ENCODE measurements at places on chromosomes 11 and 22.

DNA sequence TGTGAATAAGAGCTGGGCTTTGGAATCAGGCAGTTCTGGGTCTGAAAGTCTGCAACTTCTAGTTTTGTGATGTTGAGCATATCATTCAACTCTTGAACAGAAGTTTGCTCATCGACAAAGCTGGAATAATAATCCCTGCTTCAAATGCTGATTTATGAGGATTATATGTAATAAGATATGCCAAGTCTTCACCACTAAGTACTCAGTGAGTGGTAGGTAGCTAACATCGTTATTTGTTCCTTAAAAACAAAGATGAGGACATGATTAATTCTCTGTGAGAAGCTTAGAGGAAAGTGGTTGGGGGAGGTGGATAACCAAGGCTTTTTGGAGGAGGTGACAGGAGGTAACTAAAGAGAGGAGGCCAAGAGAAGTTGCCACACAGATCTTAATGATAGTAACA is 96.5 kb downstream of the ME3 start:
- no peaks in the 10 kb centered on the region for H3K4me1 ChIP-seq
- no peak overlapping the region for H3K4me3 ChIP-seq
- DNase-seq, result no peak
- H3K27ac ChIP-seq, result no peak overlapping the region
- H3K27me3 ChIP-seq, result peaks cover 27% of the 10 kb centered on the region

- no peaks in the 10 kb centered on the region for H3K27me3 ChIP-seq
- no peak overlapping the region for H3K27ac ChIP-seq
- H3K4me1 ChIP-seq, result no peaks in the 10 kb centered on the region
- no peak for DNase-seq
- no peak overlapping the region for H3K4me3 ChIP-seq
Measured at GRCh38 chr11:39990421-39990831, 1469.0 kb downstream of the LRRC4C start.

DNA sequence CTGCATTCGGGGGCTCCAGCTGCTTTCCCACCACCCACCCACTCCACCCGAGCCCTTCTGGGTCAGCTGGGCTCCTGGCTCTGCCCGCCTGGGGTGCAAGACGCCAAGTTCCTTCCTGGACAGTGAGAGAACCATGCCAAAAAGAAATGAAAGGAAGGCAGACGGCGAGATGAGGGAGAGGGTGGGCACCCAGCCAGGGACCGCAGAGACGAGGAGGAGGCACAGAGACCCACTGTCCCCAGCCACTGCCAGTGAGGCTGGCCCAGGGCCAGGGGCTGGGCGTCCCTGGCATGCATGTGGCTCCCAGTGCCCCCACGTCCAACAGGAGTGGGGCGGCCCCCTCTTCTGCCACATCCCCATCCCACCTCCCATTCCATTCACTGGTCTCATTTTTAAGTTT is 10.8 kb upstream of the CD81 start:
- no peak for DNase-seq
- H3K27ac ChIP-seq, result no peak overlapping the region
- no peaks in the 10 kb centered on the region for H3K4me1 ChIP-seq
- H3K4me3 ChIP-seq, result no peak overlapping the region
- H3K36me3 ChIP-seq, result no peaks in the 10 kb centered on the region

DNA sequence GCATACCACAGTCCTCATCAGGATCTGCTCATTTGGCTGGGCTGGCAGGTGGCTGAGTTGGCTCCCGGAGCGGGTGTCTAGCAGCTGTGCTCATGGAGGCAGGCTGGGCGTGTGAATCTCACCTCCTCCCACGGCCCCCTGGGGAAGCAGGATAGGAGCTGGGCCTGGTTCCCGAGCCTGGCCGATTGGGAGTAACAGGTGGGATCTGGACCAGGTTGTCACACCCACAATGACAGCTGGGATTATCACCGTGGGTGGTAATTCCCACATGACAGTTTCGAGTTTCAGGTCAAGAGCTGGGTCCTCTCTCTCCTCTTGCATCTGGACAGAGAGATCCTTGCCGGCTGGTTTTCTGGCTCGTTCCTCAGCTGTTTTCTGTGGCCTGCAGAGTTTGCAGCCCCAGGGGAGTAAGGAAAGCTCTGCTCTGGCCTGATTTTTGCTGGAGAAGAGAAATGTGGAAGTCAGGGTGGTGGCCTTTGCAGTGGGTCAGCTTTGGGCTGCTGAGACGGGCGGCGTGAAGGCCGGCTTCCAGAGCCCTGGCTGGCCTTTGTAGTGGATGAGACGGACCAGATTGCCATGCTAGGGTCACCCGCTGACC is 57.0 kb downstream of the BCR start:
- H3K4me1 ChIP-seq, result peaks cover 52% of the 10 kb centered on the region
- no peak overlapping the region for H3K4me3 ChIP-seq
- no peak overlapping the region for H3K27ac ChIP-seq
- no peak for DNase-seq
- H3K36me3 ChIP-seq, result peaks cover 9% of the 10 kb centered on the region

DNA sequence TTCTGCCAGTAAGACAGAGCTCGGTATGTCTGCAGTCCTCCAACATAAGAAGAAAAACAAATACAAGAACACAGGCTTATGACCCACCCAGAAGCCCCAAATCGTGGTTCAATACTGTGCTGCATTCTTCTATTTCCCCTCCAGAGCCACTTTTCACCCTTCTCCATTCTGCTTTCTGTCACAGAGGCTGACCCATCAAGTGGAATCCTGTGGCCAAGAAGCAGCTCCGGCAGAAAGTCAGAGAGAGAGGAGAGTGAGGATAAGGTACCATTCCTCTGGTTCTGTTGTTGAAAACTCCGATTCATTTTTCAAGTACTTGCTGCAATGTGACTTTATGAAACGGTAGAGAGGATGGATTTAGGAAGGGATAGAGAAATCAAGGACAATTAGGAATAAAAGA is 30.4 kb downstream of the PGM2L1 start:
- H3K36me3 ChIP-seq, result peaks cover 11% of the 10 kb centered on the region
- no peak for DNase-seq
- no peak overlapping the region for H3K27ac ChIP-seq
- no peak overlapping the region for H3K4me3 ChIP-seq

DNA sequence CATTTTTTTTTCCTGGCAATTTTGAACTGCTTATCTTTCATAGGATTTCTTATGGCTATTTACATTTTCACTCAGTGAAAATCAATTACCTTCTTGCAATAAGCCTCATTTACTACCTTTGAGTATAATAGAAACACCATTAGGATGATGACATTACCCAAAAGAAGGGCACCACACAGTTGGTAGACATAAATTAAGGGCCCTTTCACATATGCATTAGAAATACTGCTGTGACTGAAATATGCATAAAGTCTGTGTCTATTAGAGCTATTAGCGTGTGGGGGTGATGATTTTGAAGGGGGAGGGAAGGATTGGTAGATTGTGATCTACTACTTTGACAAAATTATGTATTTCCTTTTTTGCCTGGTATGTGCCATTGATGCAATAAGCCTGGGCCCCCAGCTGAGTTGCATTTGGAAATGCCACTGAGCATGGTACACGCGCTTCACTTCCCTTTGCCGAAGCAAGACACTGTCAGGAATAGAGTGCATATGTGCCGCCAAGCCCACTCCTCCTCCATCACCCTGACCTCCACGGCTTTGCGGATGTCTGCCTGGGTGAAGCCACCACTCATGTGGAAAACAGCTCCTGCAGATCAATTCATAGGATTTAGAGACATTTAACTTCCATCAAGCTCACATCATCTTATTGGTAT is 339.3 kb downstream of the DCDC1 start:
- no peak overlapping the region for H3K4me3 ChIP-seq
- H3K4me1 ChIP-seq, result no peaks in the 10 kb centered on the region
- no peak for DNase-seq
